Left renal pelvis (tissue), 4 donors: ENCODE measurements at places on chromosomes 7 and 10. TPM values are rescaled to one million over a fixed set of nuclear protein-coding genes. Genes with fewer than 3 reads are reported as not detected.

GRCh38 chr7:131218727-131219128 lies 108.9 kb upstream of the MKLN1 start:
- no peak for DNase-seq

Gene OPN4
- polyA plus RNA-seq = not detected

Gene ARMH3
- 19.2 TPM for polyA plus RNA-seq

GRCh38 chr10:12869427-12869826 lies 132.1 kb downstream of the CCDC3 start:
- DNase-seq = no peak

Gene CPVL
- polyA plus RNA-seq = 63.2 TPM

DNA sequence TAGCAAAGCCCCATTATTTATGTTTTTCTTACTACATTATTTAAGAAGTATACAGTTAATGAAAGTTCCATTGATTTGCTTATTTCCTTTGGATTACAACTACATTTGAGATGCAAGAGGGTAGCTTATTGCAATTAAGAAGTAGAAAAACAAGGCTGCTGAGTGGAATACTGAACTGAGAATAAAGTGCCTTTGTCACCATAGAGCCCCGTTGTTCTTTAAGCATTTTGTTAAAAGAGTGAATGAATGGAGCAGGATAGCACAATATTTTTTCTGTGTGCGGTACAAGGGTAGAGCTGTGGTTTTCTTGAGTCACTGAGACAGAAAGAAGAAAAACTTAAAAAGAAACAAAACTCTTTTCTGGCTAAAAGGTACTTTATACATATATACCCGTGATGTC lies 45.6 kb downstream of the ZNF277 start:
- DNase-seq = no peak

- no peak for DNase-seq
Measured at GRCh38 chr7:39360038-39360437, 206.2 kb upstream of the YAE1 start.

DNA sequence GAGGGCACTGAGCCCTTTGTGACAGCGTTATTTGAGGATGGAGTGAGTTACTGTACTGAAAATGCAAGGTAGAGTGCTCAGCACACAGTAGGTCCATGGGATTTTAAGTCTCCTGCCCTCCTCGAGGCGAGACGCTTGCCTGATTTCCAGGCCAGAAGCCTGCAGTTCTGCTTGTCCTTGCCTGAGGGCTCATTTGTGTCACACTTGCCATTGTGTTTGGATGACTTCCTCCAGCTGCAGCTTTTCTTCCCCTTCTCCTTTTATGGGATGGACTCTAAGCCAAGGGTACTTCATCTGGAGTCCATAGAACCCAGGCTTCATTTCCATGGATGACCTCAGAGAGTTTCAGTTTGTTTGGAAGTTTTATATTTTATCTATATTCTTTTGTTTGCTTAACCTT lies 304.2 kb upstream of the BMPER start:
- no peak for DNase-seq

- no peak for DNase-seq
Measured at GRCh38 chr10:24568042-24568441, 155.6 kb downstream of the ARHGAP21 start.

GRCh38 chr10:119898577-119898976 lies 6.0 kb downstream of the SEC23IP start:
- no peak for DNase-seq

Gene CEP55
- 12.6 TPM for polyA plus RNA-seq

Gene OR9A2
- not detected for polyA plus RNA-seq

- no peak for DNase-seq
Measured at GRCh38 chr7:11228515-11228914, 254.8 kb downstream of the PHF14 start.

DNA sequence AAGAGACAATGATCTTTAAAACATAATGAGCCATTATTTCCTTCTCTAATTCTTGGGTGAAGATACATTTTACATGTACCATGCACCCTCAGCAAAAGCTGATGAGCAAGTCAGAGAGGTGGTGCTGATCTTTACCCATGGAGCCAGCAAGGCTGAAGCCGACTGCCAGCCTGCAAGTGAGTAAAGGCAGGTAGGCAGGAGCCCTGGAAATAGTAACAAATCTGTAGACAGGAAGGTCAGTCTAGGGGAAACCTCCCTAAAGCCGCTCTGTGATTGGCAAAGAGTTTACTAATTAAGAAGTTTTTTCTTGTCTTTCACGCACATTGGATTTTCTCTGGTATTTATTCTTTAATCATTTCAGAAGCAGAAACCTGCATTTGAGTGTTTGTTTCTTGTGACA lies 67.9 kb downstream of the PRKCQ start:
- no peak for DNase-seq

- DNase-seq = no peak
Measured at GRCh38 chr7:127895814-127896280, 135.4 kb downstream of the LRRC4 start.

- no peak for DNase-seq
Measured at GRCh38 chr10:14858338-14858960, 20.2 kb upstream of the SUV39H2 start.

DNA sequence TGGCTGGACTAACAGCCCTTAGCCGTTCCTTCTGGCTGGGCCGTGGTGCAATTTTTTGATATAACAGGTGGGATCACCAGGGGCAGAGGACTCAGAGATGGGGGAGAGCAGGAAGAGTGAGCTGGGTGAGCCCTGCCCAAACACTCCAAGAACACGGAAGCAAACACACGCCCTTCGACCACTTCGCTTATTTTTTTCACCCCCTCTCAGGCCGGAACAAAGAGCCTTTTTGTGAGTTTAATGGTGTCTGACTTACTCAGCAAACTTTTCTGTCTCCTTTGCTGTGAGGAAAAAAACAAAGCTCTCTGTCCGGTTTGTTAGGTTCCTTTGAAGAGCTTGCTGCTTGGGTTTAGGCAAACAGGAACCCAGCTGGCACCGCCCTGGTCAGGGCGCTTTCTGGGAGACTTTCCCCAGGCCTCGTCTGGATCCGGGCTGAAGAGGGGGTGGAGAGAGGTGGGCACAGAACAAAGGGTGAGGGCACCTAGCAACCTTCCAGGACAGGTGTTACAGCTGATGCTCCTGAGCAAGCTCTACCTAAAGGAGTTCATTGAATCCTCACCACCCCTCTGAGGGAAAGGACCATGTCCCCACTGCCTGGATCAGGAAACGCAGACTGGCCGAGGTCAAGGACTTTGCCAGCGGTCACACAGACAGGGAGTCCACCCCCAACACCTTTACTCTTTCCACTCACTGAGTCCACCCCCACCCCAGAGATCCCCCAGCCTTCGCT lies 23.3 kb downstream of the CALML3 start:
- DNase-seq = no peak

GRCh38 chr10:27369880-27370279 lies 129.3 kb upstream of the ACBD5 start:
- no peak for DNase-seq

DNA sequence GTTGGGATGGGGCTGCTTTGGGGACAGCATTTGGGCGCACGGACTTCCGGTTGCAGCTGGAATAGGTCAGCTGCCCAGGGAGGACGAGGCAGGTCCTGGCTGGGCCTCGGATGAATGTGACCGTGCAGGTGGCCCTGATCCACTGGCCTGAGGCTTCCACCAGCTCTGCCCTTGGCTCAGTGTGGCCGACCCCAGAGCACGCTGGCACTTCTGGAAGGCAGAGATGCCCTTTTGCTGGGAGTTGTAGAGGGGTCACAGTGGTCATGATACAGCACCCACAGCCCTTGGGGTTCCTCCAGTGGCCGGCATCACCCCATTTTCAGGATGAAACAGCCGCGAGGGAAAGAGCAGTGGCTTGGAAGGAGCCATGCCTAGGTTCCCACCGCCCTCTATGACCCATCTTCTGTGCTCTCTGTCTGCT lies 19.0 kb downstream of the ADCY1 start:
- DNase-seq = no peak

GRCh38 chr7:972676-973309 lies 2.6 kb downstream of the COX19 start:
- DNase-seq = no peak

Gene TMEM26
- 8.5 TPM for polyA plus RNA-seq

Gene GIMAP2
- 7.2 TPM for polyA plus RNA-seq

DNA sequence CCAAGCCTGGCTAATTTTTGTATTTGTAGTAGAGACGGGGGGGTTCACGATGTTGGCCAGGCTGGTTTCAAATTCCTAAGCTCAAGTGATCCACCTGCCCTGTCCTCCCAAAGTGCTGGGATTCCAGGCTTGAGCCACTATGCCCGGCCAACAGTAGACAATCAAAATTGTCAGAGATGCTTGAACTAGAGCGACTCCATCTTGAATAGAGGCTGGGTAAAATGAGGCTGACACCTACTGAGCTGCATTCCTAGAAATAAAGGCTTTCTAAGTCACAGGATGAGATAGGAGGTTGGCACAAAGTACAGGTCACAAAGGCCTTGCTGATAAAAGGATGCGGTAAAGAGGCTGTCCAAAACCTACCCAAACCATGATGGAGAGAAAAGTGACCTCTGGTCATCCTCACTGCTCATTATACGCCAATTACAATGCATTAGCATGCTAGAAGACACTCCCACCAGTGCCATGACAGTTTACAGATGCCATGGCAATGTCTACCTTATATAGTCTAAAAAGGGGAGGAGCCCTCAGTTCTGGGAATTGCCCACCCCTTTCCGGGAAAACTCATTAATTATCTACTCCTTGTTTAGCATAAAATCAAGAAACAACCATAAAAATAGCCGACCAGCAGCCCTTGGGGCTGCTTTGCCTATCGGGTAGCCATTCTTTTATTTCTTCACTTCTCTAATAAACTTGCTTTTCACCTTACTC lies 134.5 kb downstream of the BAMBI start:
- DNase-seq = no peak

DNA sequence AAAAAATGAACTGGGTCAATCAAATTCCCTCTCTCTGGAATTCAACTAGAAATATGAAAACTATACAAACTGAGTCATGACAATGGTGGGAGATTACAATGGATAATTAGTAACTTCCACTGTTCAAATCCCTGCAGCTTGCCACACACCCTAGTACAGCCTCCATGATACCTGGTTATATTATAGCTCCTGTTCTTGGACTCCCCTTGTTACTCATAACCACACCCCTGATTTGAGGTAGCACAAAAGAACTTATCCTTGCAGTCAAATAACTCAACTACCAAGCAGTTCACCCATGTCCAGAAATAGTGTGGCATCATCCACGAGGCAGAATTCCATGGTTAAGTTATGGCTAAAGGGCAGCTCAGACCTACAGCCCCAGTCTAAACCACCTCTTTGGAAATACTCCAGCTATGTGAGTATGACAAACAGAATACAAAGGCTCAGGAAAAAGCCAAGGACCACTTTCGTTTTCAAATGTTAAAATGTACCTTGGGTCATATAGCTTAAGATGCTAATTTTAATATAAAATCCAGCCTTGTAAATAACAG lies 164.7 kb downstream of the CPEB3 start:
- no peak for DNase-seq

- no peak for DNase-seq
Measured at GRCh38 chr7:41416208-41416595, 286.7 kb downstream of the INHBA start.

GRCh38 chr10:955820-956217 lies 24.3 kb upstream of the LARP4B start:
- DNase-seq = no peak

DNA sequence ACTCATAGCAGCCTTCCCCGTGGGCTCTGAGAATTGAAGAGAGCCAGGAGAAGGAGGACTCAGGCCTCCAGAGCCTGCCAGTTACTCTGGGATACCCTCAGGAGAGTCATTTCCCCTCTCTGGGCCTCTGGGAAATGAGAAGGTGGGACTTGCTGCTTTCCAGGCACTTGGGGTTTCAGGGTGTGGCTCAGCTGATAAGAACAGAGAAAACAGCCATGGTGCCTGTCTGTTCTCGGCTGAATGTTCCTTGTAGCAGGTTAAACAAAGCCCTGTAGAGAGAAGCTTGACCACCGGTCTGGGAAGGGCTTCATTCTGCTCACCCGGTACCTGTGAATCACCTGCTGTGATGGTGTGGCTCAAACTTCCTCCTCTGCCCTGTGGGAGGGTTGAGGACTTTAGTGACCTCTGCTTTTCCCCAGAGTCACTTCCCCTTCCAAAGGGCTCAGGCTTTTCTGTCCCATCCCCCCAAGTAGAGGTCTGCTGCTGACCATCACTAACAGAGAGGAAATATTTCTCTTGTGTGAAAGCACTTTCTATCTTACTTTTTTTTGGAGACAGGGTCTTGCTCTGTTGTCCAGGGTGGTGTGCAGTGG lies 212.4 kb upstream of the GALNT17 start:
- no peak for DNase-seq

Gene HOXA2
- polyA plus RNA-seq = 11.0 TPM

Gene NPC1L1
- 2.3 TPM for polyA plus RNA-seq

DNA sequence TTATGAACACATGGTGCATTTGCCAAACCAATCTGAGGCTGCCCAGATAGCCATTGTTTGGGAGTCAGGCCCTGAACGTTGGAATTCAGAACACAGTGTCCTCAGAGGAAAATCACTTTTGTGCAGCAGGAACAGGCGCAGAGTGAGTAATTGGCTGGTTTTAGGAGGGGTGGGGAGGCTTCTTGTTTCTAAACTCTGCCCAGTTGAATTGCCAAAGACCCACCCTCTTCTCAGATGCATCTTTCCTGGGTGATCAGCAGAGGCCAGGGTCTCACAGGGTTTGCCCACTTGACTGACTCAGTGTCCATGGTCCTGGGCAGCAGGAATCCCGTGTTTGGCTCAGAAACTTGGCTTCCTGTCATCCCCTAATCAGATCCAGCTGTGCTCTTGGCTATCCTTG lies 24.3 kb downstream of the PRLHR start:
- DNase-seq = no peak

DNA sequence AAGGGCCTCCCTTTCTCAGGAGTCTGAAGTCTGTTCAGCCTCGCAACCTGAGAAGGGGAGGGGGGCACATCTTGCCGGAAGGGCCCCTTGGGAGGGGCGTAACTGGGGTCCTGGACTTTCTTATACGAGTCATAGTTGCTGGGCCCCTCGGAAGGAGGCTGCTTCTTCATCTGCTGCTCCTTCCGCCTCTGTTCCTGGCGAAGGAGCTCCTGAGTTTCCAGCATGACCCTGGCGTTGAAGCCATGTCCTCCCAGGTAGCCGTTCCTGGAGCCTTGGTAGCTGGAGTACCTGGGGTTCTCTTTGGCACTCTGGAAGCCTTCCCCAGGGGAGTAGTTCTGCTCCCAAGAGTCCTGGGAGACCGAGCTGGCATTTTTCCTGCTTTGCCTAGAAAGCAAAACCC lies 703.9 kb downstream of the PARD3 start:
- no peak for DNase-seq

Gene GIMAP4
- 22.6 TPM for polyA plus RNA-seq

GRCh38 chr7:25385506-25386136 lies 157.3 kb upstream of the NPVF start:
- DNase-seq = no peak

Gene ADRA2A
- 3.3 TPM for polyA plus RNA-seq

Gene CCDC136
- 16.7 TPM for polyA plus RNA-seq

Gene RBM20
- 4.0 TPM for polyA plus RNA-seq

Gene RASA4B
- 7.4 TPM for polyA plus RNA-seq

DNA sequence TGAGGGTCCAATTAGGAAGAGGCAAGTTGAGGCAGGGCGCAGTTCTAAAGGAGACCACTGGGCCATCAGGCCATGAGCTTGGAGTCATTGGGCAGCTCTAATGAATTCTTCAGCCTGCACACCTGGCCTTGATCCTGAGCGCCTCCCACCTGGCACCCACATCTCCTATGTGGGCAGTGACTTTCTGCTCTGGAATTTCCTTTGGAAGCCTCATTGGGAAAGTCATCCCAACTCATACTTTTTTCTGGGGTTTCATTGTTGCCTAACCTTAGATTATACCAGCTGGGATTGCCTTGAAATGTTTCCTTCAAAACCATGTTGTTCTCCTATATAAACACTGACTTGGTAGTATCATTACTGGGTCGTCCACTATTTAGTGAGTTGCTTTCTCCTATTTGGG lies 54.1 kb downstream of the PLPP4 start:
- no peak for DNase-seq

Gene NEUROD6
- not detected for polyA plus RNA-seq

Gene CTAGE4
- 0.30 TPM for polyA plus RNA-seq

GRCh38 chr10:15168291-15168785 lies at the start of gene NMT2:
Gene NMT2, minus strand, starts transcription at chr10:15168693. Its CDS starts 81 bp downstream, at chr10:15168612.
- peak; percentile 69 for DNase-seq
